ENCODE measurements at places on chromosomes 4 and X. TPM values are rescaled to one million over a fixed set of nuclear protein-coding genes. Genes with fewer than 3 reads are reported as not detected.

Gene SH2D1A
- total RNA-seq = not detected

Gene CCDC110
- under 0.01 TPM for total RNA-seq

Gene GASK1B
- 95.3 TPM for total RNA-seq

Gene TMEM35A
- total RNA-seq = 6.5 TPM

Gene RAB33A
- total RNA-seq = 1.2 TPM

Gene MND1
- 5.8 TPM for total RNA-seq

Gene MSX1
- total RNA-seq = 10.6 TPM

Gene FRMPD3
- not detected for total RNA-seq

Gene GAGE2A
- not detected for total RNA-seq

Gene TBC1D14
- total RNA-seq = 32.2 TPM

Gene USO1
- 95.0 TPM for total RNA-seq

Gene LNX1
- 3.9 TPM for total RNA-seq

Gene GAGE1
- total RNA-seq = not detected

Gene AFP
- not detected for total RNA-seq

Gene IBSP
- not detected for total RNA-seq

Gene SYNPO2
- total RNA-seq = under 0.01 TPM

Gene NPFFR2
- 1.5 TPM for total RNA-seq

Gene ITIH6
- total RNA-seq = not detected

Gene KCND1
- total RNA-seq = 0.46 TPM

Gene NUDT6
- 10.4 TPM for total RNA-seq

Gene POF1B
- total RNA-seq = not detected

Gene DCAF8L2
- 0.32 TPM for total RNA-seq

Gene POU3F4
- not detected for total RNA-seq

Gene ZNF630
- total RNA-seq = 0.65 TPM

Gene PDCL2
- total RNA-seq = not detected

Gene NXF2
- not detected for total RNA-seq

Gene AMOT
- 3.2 TPM for total RNA-seq
